Epithelial cell of esophagus (primary cell): ENCODE measurements at places on chromosomes 3 and 15.

- no peak for DNase-seq
Observed at GRCh38 chr3:57256844-57257243, 29.3 kb downstream of the APPL1 start.

DNA sequence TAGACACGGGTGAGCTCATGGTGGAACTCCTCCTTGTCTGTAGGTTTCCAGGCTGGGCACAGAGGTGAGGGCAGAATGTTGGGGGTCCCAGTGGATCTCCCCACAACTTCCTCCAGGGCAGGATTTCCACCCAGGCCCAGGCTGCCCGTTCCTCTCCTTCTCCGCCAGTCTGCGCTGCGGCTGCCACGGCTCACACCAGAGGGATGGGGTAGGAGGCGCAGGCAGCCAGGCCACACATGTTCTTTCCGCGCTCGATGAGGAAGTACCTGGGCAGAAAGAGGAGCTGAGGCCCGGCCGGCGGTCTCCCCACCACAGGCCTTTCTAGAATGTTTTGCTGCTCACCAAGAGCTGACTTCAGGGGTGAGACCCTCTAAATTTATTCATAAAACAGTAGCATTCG lies 22.9 kb downstream of the CTSH start:
- DNase-seq: no peak

GRCh38 chr3:16877505-16877904 lies 7.2 kb upstream of the PLCL2 start:
- DNase-seq: no peak

DNA sequence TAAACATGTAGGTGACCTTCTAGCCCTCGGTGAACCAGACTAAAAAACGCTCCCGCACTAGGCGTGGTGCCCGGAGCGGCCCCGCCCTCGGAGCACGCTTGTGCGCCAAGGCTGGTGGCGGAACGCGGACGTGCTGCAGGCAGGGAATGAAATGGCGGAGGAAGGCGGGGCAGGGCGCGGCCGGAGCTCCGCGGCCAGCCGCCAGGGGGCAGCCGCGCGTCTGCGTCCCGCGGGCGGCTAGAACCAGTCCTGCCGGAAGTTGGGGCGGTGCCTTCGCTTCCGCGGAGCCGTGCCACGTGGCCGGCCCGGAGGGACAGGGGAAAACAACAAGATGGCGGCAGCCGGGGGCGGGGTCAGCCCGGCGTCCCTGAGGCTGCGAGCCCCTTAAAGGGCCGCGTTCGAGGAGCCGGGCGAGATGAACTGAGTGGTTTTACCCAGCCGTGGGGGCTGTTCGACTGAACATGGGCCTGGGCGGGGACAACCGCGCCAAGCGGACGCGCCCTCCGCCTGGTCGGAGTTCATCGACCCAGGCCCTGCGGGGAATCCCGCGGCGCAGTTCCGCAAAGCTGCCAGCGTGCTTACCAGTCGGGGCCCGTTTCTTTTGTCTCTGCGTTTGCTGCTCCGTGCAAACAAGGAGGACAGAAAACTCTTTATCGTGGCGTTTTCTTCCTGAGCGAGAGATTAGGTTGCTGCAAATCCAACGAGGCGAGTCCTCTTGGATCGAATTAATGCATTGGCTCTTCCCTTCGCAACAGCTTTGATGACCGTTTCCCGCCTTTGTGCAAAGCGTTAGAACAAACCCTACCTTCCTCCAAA lies 90.9 kb upstream of the CHD2 start:
- DNase-seq: peak; percentile 96

- DNase-seq: peak; percentile 92
Observed at GRCh38 chr3:54882129-54882833, 45.6 kb downstream of the LRTM1 start.

DNA sequence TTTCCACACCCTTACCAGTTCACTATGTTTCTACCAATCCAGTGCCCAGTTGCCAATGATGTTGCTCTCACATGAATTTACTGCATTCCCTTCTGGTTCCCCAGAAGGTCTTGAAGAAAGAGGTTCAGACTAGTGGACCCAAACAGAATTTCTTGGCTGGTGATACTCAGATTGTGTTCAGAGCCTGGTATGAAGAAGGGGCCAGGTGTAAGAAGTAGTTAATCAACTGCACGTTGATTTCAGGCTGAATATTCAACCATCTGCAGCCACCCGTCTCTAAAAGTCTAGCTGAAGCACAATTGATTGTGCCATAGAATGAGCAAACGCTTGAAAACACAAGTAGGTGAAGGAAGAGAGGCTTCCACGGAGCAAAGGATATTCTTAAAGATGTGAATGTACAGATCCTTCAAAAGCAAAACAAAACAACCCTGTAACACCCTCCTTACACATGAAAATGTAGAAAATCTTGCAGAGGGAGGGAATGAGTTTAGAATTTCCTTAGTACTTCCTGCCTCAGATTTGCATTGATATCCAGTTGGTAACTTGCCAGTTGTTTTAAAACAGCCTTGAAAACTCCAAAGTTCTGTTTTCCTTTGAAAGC lies 4.7 kb downstream of the RBMS3 start:
- DNase-seq: peak; percentile 69

- no peak for DNase-seq
Observed at GRCh38 chr3:177538750-177539730, 341.8 kb upstream of the TBL1XR1 start.

- DNase-seq: peak; percentile 11
Observed at GRCh38 chr15:46088486-46089445, 453.9 kb downstream of the SQOR start.

DNA sequence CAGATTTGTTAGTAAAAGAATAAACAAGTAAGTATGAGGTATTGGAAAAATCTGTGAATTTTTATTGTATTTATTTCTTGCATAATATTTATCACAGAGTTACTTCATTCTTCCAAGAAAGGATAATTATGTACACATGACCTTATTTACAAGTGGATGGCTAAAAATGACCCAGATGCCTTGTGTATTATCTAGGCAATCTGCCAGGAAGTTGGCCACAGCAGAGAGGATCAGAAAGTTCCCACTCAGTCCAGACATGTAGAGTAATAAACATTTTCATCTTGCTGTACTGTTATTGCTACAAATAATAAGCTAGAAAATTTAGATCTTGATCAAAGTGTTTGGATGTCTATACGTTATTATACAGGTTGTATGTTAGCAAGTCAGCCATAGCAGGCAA lies 317.1 kb downstream of the EPHA6 start:
- no peak for DNase-seq

- DNase-seq: peak; percentile 34
Observed at GRCh38 chr15:69685512-69686452, 233.2 kb downstream of the RPLP1 start.

- peak; percentile 83 for DNase-seq
Observed at GRCh38 chr3:108862865-108863798, 40.5 kb downstream of the TRAT1 start.

- no peak for DNase-seq
Observed at GRCh38 chr3:106206613-106207012, 337.8 kb upstream of the CBLB start.

DNA sequence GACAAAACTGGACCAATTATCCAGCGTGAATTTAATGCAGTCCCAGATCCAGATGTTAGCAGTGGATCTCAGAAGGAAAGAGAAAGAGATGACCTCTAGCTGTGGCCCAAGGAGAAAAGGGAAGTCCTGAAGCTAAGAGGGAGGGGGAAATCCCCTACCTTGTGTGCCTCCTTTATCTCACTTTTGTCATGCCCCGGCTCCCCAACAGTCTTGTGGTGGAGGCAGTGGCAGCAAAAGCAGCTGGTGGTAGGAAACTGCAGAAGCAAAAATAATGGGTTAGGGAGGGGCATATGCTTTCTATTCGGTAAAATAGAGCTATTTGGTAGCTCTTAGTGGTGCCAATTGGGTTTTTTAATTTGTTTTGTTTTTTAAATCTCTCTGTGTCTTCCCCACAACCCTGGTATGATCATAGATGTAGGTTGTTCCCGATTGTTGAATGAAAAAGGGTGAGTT lies 56.5 kb downstream of the MCTP2 start:
- DNase-seq: no peak

DNA sequence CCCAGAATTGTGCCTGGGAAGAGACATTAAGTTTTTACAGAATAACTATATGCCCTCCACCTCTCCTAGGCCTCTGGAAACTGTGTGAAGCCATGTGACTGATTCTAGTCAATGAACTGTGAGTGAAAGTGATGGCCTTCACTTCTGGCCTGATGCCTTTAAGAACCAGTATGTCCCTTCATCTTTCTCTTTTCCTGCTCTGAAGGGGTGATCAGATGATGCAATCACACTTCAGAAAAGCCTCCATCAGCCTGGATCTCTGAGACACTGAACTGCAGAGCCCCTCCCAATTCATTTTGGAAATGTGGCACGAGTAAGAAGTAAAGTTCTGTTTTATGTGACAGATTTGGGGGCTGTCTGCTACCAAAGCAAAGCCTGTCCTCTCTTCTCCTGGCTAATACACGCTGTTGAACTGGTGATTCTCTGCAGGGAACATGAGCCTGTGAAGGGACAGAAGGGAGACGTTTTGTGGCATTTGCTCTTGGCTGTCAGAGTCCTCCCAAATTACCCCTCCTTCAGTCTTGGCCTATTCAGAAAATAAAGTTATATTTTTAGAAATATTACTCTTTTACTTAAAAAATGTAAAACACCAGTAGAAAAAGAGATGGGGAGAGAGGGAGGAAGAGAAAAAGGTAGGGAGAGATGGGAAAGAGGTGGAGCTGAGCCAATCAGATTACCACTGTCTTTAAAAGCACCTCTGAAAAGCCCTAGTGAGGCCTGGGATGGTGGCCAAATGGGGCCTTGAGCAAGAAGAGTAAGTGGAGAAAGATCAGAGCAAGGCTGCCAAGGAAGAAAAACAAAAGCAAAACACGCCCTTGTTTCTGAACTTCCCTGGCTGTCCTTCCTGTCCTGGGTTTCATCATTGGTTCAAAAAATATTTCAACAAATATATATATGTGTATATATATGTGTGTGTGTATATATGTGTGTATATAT lies 40.9 kb upstream of the RYK start:
- peak; percentile 58 for DNase-seq

DNA sequence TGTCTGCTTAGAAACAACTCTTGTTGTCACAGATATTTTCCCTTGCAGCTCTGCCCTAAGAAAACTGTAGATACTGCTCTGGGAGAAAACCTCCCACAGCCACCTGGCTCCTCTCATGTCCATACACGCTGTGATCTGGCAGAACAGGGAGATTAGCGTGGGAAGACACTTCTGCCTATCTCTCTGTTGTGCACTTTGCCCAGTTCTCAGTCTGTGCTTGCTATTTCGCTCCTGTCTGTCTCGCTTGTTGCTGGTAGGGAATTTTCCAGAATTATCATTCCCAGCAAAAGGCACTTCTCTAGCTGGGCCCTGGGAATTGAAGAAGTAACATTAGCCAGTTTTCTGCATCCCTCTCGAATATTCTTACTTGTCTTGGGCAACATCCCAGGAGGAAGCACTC lies 8.1 kb upstream of the GATM start:
- peak; percentile 52 for DNase-seq

DNA sequence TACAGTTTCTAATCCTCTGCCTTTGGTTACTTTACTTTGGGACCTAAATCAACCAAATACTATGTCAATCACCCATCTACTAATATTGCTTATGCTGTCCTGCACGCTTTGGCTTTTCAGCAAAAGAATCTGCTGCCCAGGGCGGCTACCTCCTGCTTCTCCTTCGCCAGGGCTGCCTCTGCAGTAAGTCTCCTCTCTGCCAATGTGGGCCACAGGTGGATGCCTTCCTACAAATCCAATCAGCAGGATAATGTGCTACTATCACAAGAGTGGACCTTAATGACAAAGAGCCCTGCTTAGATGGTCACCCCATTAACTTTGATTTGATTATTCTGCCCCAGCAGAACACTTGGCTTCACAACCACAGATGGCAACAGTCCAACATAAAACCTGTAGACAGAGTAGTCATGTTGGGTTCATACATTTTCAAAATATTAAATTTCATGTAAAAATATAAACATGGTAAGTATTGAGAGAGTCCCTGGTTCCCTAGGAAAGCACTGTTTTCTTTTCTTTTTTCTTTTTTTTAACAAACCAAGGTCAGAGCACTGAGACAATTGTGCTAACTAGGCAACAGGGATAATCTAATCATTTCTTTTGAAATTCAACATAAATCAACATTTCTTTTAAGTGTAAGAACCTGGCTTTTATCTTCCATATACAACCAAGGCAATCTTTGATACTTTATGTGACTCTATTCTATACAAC lies 298.3 kb downstream of the ZBTB20 start:
- DNase-seq: no peak

GRCh38 chr3:196501316-196502044 lies 2.1 kb downstream of the RNF168 start:
- DNase-seq: peak; percentile 48

GRCh38 chr15:43433165-43433564 lies 59.8 kb downstream of the TP53BP1 start:
- no peak for DNase-seq

GRCh38 chr3:101902041-101902440 lies 52.7 kb downstream of the NFKBIZ start:
- DNase-seq: peak; percentile 99

GRCh38 chr3:89314454-89315098 lies 207.2 kb downstream of the EPHA3 start:
- peak; percentile 76 for DNase-seq

DNA sequence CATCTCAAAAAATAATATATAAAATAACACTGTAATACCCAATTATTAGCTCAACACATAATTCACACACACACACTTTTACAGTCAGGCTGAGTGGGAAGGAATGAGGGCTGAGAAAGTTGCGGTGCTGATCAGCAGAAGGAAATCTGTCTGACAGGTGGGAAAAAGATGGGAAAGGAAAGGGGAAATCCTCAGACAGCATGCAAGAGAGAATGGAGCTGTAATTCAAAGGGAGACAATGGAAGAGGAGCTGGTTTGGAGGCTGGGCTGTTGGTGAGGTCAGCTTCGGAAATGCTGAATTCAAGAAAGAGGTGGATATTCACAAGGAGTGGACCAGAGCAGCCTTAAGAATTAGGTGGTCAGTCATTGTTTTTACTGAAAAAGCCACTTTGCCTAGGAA lies 121.6 kb upstream of the LMOD3 start:
- no peak for DNase-seq

DNA sequence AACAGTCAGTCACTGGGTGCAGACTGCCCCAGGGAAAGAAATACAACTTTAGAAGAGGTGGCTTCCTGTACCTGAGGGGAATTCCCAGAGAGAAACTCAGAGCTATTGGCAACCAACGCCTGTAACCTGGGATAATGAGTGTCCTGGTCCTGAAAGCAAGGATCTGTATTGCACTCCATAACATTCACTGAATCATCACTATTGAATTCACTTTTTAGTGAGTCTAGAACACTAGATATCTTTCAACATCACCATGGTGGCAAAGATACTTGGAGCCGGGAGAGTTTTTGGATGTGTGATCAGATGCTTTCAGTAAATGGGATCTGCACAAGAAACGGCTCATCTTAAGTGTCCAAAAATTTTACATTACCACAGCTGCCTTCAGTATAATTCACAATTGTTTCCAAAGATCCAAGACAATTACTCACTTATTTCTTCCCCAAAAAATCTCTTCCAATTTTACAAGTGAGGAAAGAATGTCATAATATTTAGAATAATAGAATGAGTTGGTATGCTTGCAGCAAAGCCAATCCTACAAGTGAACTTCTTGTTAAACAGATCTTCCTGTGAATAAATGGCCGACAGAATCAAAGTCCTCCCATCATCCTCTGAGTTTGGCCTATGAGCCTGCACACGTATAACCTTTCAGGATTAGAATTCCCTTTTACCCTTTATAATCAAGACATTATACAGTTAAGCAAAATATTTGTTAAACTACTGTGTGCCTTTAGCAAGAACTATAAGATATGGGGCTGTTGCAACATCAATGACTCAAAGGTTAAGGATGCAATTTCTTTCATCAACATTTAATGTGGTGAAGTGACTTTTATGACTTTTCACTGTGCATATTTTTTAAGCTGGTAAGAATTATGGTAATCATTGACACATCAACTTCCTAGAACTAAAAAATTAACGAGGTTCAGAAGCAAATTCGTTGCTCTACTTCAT lies 243.3 kb upstream of the COL8A1 start:
- DNase-seq: peak; percentile 89

- no peak for DNase-seq
Observed at GRCh38 chr3:154549391-154549790, 119.4 kb upstream of the GPR149 start.
